Dorsolateral prefrontal cortex (tissue), 122 donors: ENCODE measurements at places on chromosomes 7 and 10. TPM values are rescaled to one million over a fixed set of nuclear protein-coding genes. Genes with fewer than 3 reads are reported as not detected.
A peak's percentile ranks its signal among the peaks of the same experiment; 100 is the strongest.

DNA sequence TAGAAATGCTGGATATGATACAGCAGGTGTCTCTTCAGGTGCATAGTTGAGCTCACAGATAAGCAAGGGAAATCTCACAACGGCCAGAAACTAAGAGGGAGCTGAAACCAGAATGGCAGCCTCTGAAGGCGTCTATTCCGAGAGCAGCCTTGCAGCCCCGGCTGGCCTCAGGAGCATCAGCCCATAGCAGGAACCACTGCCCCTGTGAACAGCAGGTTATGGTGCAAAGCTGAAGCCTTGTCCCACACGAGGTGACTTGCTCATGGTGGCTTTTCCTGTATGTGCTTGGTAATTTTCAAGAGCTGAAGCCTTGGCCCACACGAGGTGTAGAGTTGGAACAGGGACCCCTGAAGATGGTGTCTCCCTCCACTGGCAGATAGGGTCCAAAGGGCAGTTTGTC, 33.2 kb downstream of the BNIP3 start:
- no peak for DNase-seq

DNA sequence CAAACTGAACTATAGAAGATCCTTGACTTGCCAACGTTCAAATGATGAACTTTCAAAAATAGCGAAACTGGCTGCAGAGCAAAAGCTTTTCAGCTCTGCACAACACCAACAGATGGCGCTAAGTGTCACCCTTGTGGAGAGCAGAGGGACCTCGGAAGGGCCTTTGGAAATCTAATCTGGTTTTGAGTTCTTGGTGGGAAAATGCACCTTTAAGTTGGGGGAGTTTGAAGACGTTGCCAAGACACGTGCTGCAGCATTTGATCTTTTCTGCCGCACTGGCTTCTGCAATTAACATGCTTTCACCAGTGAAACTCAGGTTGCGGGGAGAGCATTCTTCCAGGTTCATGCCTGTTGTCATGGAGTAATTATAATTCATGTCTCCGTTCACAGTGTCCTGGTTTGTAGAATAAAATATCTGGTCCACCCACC, 26.3 kb upstream of the WDR11 start:
- DNase-seq, result peak; percentile 4

- no peak for DNase-seq
Observed at GRCh38 chr10:31099094-31099493, 67.4 kb upstream of the ZNF438 start.

DNA sequence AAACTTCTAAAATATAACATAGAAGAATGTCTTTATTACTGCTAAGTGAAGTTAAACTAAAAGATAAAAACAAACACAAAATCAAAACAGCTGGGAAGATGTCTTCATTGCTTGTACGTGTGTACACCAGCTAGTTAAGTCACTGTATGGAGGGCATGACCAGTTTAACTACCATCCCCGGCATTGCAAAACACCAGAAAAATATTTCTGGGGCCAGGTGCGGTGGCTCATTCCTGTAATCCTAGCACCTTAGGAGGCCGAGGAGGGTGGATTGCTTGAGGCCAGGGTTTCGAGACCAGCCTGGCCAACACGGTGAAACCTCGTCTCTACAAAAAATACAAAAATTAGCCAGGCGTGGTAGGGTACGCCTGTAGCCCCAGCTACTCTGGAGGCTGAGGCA, 19.2 kb upstream of the C7orf33 start:
- DNase-seq, result no peak

- no peak for DNase-seq
Observed at GRCh38 chr10:118723466-118723865, 31.3 kb downstream of the CACUL1 start.

DNA sequence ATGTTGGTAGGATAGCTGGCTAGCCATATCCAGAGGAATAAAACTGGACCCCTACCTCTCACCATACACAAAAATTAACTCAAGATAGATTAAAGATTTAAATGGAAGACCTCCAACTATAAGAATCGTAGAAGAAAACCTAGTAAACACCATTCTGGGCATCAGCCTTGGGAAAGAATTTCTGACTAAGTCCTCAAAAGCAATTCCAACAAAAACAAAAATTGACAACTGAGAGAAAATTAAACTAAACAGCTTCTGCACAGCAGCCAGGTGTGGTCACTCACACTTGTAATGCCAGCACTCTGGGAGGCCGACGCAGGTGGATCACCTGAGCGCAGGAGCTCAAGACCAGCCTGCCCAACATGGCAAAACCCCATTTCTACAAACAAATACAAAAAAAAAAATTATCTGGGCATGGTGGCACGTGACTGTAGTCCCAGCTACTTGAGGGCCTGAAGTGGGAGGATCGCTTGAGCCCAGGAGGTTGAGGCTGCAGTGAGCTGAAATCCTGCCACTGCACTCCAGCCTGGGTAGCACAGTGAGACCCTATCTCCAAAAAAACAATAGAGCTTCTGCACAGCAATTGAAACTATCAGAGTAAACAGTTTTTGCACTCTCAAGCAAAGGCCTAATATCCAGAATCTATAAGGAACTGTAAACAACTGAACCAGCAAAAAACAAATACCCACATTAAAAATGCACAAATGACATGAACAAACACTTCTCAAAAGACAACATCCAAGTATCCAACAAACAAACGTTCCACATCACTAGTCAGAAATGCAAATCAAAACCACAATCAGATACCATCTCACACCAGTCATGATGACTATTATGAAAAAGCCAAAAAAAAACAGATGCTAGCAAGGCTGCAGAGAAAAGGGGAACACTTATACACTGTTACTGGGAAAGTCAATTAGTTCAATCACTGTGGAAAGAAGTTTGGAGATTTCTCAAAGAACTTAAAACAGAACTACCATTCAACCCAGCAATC, 4.8 kb downstream of the CRPPA start:
- DNase-seq, result no peak

DNA sequence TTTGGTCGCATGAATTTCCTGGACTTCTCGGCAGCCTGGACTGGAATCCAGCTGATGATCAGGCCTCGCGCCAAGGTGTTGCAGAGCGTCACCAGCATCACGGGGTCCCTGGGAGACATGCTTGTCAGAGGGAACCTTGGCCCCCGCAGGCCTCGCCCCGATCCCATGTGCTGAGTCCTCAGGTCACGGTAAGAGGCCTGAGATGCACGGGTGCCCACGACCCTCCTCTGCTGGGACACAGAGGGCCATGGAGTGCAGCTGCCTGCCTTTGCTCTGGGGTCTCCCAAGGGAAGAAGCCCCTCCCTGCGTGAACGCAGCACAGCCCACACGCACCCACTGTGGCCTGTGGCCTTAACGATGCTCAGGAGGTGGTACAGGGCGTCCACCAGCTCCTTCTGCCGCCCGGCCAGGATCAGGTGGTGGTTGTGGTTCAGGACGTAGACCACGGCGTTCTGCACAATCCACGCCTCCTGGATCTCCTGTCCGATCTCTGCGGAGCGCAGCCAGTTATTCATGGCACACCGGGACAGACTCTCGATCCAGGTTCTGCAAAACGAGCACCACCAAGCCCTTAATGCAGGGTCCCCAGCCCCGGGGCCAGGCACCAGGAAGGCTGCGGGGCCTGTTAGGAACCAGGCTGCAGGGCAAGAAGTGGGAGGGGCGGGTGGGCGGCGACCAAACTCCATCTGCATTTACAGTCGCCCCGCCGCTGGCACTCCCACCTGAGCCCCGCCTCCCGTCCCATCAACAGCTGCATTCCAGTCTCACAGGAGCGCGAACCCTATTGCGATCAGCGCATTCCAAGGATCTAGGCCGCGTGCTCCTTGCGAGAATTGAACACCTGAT, 29.4 kb downstream of the CFAP46 start:
- no peak for DNase-seq

- DNase-seq, result no peak
Observed at GRCh38 chr10:4527281-4527970, 298.6 kb upstream of the AKR1E2 start.

DNA sequence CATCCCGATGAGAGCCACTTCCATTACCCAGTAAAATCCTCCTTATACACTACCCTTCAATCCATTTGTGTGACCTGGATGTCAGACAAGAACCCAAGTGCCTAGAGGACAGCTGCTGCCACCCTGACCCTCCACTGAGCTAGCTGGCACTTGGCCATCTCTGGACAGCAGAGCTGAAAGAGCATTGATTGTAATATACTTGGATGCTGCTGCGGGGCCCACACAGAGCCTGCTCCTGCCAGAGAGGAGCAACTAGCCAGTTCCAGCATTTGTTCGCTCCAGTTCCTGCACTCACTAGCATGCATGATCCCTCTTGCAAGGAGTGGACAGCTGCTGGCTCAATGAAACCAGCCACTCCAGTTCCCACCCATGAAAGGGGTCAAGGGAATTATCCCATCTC, 8.4 kb upstream of the TMEM254 start:
- peak; percentile 62 for DNase-seq

- no peak for DNase-seq
Observed at GRCh38 chr7:157727964-157728615, 391.3 kb downstream of the DNAJB6 start.

DNA sequence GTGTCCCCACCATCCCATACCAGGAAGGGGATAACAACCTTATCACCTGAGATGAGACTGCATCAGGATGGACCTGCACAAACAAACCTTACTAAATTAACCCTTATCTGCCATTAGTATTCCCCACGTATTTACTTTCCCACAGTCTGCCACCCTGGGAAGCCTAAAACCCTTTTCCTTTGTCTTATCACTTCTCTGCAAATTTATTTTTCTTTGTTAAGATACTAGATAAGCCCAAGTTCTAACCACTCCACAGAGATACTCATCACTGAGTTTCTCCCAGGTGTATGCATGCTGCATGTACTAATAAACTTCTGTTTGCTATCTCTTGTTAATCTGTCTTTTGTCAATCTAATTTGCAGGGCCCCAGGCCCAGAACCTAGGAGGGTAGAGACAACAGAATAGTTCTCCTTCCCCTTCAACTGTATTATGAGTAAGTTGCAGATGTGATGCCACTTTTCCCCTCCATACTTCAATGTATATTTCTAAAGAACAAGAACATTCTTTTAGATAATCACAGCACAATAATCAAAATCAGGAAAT, 66.0 kb downstream of the ELMO1 start:
- no peak for DNase-seq

- DNase-seq, result no peak
Observed at GRCh38 chr7:120307991-120308545, 35.1 kb downstream of the KCND2 start.

DNA sequence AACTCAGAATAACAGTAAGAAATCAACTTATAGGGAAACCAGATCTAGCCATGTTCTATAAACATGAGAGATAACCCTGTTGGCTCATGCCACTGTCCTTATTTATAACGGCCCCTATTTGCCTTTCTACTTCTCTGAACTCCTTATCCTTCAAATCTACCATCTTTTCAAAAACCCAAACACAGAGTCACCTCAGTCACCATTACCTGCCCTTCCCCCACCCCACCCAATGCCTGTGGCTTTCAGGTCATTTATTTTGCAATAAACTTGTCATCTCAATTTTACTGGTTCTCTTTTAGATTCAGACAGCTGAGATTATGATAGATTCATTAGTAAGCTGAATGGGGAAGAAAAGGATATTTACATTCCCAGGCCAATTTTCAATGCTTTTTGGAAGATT, 53.6 kb downstream of the KMT2C start:
- no peak for DNase-seq

- no peak for DNase-seq
Observed at GRCh38 chr10:110029450-110029849, 21.7 kb downstream of the ADD3 start.

DNA sequence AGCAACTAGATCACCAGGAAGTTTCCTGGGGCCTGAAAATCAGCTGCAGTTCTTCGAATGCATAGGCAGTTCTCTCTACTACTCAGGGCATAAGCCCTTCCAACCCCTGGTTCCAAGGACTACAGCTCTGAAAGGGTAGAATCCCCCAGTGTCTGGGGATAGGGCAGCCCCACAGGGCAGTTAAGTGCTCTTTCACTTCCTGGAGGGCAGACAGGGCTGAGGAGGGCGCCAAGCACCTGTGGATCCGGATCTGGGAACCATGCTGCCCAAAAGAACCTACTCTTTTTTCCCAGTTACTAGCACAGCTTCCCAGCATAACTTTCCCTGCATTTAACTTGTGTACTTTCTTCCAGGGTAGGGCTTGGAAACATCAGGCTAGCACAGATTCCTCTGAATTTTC, 41.1 kb downstream of the CXCL12 start:
- DNase-seq, result no peak

GRCh38 chr7:1691601-1692514, 21.8 kb downstream of the ELFN1 start:
- DNase-seq, result peak; percentile 71

- DNase-seq, result no peak
Observed at GRCh38 chr7:44235582-44236332, 35.0 kb downstream of the YKT6 start.

DNA sequence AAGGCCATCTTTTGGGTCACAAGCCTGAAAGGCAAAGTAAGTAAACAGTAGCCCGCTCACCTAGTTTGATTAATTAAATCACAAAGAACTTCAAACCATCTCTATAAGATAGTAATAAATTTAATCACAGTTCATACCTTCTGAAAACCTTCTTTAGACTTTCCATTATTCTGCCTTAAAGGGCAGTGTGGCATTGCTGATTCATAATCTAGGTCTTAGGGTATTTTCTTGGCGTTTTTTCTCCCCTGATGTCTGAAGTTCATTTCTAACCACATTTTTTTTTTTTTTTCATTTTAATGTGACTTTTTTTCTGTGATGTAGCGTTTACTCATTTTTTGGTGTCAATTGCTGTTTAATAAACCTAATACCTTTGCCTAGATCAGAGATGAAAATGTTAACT, 27.5 kb downstream of the LOXL4 start:
- no peak for DNase-seq

GRCh38 chr7:147586526-147586925, 1004.0 kb upstream of the C7orf33 start:
- DNase-seq, result no peak

DNA sequence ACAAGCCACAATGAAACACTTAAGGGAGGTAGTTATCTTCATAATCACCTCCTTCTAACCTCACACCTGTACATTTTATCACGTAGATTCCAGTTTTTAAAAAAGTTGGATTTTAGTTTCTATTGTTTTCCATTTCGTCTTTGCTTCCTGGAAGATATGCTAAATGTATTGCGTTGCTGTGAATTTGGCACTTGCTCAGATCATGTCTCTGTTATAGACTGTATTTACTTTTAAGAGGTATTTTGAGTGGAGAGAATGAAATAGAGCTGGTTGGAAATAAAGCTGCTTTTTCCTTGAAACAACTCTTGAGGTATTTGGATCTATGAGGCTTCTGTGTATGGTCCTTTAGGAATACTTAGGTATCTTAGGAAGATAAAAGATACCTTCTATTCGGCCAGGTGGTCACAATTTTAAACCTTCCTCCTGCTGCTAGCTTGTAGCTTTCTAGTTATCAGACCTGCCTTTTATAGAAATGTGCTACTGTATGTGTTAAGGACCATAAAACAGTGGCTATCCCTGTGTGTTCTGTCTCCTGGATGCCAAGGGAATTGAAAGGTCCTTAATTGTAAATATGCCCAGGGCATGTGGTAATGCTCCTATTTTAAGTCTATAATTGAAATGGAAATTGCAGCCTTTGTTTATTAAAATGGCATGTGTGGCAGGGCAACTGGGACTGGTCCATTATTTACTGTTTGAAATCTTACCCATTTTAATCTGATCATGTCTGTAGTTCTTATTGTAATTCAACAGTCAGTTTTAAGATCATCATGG, 147.7 kb downstream of the SND1 start:
- no peak for DNase-seq

GRCh38 chr7:56078196-56078595, 14.1 kb downstream of the SUMF2 start:
- DNase-seq, result no peak

GRCh38 chr7:30780941-30781340, 9.7 kb downstream of the MINDY4 start:
- DNase-seq, result no peak

The GJD4 gene
- total RNA-seq, result 1.1 TPM

The SPDYE11 gene
- not detected for total RNA-seq

The RAB19 gene
- not detected for total RNA-seq

The LRRC17 gene
- total RNA-seq, result 2.7 TPM

The NKX1-2 gene
- 1.5 TPM for total RNA-seq

The A1CF gene
- total RNA-seq, result not detected
